ENCODE measurements at places on chromosomes 1 and 21.

DNA sequence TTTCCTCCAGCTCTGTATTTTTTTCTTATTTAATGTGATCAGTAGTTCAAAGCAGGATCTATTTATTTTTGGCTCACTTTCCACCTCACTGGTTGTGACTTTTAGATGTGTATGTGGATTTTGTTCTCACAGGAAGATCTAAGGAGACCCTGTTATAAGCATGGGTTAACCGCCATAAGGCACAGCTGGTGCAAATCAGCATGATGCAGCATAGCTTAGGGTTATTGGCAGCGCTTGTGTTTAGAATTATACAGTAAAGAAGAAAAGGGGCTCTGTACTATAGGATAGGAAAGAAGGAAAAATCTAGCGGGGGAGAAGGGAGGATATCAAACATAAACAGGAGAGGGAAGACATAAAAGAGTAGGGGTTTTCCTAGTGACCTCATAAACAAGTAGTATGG lies 26.9 kb upstream of the RGL1 start:
- DNase-seq: no peak

DNA sequence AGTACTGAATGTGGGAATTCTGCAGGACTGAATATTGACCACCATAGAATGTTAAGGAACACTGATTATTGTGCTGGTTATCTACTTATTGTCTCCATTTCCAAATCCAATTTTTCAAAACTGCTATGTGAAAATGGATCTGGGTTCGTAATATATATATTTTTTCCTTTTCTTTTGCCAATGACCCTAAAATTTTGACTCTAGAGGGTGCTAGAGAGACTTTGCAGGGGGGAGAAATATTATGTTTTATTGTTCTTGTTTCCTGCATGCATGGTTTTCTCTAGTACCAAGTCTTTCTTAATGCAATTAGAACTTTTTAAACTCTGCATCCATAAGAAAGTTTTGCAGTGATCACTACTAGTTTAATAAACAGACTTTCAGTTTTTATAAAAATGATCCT lies 1256.9 kb downstream of the BRINP3 start:
- DNase-seq: no peak

- DNase-seq: no peak
Observed at GRCh38 chr21:27570306-27570868, 603.5 kb upstream of the ADAMTS5 start.

DNA sequence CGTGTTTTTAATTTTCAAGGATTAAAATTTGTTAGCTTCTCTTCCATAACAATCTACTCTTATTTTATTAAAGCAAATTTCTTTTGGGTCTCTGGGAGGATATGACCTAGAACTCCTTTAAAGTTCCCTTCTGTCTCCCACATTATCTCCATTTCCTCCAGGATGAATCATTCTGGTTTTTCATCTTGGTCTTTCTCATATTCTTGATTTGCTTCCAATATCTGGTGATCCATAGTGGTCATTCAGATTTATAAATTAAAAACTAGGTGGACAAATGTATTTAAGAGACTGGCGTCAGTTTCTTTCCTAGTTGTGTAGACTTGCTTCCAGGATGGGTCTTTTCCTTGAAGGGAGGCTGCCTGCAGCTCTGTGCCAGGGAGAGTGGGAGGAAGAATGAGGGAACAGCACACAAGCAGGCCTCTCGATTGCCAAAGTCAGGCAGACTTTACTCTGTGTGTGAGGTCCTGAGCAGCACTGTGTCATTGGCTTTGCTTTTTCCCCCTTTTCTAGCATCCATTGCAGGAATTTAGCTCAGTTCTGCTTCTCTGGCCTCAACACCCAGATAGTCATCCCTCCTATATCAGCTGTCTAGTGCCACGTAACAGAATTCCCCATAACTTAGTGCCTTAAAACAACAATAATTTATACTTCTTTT lies 48.1 kb upstream of the FOXO6 start:
- DNase-seq: no peak

DNA sequence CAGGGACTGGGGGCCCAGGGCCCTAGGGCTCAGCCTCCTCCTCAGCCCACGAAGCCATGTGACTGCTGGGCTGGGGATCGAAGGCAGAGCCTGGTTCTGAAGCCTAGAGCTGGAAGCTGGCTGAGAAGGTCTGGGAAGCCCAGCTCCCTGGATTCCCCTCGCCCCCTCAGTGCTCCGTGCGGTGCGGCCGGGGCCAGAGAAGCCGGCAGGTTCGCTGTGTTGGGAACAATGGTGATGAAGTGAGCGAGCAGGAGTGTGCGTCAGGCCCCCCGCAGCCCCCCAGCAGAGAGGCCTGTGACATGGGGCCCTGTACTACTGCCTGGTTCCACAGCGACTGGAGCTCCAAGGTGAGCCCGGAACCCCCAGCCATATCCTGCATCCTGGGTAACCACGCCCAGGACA lies 9.1 kb downstream of the ADAMTSL4 start:
- DNase-seq: no peak

DNA sequence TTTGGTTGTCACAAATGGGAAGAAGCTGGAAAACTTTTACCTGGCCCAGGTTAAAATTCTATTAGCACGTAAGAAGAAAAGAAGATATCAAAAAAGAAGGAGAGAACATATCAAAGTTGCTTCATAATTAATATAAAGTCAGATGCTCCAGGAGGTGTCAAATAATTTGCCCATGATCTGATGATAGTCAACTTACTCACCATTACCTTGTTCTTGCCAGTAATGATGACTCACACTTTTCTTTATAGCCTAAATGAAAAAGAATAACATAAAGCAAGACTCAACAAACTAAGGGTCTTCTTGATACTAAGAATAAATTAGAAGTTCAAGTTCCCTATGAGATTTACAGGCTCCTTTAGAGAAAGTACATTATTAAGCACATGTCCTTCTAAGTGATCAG lies 580.4 kb downstream of the TTLL7 start:
- no peak for DNase-seq

DNA sequence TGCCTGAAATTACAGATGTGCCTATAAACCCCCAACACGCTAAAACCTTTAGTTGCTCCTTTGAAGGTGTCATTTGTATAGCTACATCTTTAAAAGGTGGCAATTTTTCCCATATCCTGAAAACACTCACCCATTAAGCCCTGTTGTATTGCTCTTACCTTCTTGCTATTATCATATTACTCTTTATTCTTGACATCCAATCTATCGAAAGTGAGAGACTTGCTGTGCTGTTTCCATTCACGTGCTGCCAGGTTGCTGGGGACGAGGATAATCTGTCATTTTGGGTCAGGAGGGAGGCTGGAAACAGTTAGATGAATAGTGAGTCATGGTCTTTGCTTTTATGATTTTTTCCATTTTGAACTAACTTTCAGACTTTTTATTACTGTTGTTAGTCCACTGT lies 213.0 kb upstream of the PRMT6 start:
- DNase-seq: no peak

DNA sequence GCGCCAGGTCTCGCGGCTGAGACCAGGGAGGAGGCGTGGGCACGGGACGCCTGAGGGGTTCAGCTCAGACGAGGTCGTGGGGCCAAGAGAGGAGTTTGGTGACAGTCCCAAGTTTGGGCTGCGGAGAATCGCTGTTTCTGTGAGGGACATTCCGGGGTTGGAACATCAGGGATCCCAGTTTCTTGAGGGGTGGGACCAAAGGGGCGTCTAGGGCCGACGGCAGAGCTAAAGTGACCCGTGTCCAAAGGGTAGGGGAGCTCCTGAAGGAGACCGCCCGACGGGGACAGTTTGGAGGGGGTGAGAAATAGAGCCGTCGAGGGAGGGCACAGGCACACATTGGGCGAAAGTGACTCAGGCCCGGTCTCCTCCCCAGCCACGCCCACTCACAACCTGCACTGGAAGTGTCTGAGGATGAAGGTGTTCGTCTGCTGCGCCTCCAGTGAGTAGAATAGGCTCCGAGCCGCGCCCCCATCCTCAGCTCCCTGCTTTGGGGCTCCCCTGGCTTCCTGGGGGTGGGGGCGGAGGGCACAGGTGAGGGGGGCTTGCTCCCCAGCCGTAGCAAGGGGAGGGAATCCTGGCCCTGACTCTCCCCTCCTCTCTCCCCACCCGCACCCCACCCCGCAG lies 7.0 kb downstream of the EFNA3 start:
- DNase-seq: no peak

- no peak for DNase-seq
Observed at GRCh38 chr1:248805876-248806275, 19.8 kb downstream of the SH3BP5L start.

DNA sequence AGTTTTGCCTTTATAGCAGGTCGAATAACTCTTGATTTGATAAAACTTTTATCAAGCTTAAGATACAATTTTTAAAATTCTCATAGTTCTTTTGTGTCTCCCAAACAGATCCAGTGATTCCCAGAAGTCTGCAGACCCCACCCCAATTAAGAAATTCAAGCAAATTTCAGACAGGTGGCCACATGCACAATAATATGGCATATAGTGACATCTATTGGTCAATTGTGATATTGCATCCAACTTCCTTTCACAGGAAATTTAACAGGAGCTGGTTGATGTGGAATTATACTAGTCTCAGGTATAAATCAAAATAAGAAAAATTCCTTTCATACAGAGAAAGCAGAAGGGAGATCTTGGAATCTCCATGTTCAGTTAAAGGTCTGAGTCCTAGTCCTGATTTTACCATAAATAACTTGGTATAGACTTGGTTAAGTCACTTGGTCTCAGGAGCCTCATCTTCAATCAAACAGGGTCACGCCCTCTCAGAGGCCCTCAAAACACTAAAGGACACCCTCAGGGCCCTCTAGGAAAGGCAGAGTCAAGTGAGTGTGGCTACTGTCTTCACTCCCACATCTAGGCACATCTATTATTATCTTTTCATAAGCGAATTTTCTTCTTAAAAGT lies 24.1 kb downstream of the PIGM start:
- peak; percentile 42 for DNase-seq

DNA sequence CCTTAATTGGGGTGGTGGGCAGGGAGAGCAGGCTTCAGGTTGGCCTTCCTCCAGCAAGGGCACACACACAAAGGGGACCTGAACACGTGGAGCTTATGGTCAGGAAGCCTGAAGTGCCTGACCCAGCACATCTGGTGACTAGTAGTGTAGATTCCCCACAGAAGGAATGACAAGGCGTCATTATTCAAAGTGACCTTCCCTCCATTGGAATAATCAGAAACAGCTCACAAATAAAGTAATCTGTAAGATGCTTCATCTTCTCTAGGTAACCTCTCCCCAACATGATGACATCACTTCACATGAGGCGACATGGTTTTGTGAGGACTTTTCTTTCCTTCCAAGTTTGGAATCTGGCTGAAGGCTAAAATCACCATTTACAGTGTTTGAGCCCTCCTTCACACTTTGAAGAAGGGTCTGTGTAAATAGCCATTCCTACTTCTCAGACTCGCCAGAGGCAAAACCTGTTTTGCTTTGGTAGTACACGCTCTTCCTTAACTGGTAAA lies 32.8 kb upstream of the ERG start:
- DNase-seq: no peak

DNA sequence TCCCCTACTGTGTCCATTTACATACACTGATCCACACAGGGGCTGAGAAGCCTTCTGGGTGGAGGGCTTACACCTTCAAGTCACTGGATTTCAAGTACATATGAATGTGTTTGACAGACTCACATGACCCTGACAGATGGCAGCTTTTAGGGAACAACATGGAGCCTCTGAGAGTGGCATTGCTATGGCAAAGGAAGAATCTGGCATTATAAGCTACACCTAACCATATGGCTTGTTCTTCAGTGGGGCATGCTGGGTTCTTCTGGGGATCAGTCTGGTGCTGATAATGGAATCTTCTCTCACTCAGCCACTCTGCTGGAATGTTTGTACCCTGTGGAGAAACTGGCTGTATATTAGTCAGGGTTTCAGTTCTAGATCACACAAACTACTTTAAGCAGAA lies 68.5 kb upstream of the PDE4B start:
- DNase-seq: no peak

DNA sequence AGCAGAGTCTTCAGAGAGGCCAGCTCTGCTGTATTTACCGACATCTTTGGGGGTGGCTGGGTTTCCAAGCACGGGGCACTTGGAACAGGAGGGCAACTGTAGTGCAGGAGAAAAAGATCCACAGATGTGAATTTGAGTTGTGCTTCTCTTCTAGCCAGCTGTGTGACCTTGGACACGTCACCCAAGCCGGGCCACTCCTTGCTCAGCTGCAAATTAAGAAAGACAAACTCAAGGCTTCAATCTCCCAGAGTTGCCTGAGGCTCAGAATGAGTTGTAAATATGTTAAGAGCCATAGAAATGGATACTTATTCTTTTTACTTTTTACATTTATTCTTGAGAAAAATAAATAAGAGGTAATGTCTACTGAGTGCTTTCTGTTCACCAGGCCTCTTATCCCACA lies 24.3 kb downstream of the GRIK3 start:
- no peak for DNase-seq

GRCh38 chr1:177227978-177228692 lies 57.4 kb downstream of the BRINP2 start:
- DNase-seq: peak; percentile 9

DNA sequence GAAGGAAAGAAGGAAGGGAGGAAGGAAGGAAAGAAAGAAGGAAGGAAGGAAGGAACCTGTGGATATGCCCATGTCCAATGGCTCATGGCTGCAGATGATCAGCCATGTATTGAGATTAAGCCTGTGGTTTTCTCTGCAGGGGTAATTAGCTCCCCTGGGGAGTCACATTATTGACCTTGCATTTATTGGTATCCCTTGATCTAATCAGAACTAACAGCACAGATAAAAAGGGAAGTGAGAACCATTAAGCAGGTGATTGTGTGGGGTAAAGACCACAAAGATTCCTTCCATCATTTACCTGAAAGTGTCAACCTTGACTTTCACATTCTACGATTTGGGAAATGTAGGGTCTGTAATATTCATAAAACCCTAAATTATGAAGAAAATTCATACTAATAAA lies 390.7 kb downstream of the BRINP2 start:
- no peak for DNase-seq

DNA sequence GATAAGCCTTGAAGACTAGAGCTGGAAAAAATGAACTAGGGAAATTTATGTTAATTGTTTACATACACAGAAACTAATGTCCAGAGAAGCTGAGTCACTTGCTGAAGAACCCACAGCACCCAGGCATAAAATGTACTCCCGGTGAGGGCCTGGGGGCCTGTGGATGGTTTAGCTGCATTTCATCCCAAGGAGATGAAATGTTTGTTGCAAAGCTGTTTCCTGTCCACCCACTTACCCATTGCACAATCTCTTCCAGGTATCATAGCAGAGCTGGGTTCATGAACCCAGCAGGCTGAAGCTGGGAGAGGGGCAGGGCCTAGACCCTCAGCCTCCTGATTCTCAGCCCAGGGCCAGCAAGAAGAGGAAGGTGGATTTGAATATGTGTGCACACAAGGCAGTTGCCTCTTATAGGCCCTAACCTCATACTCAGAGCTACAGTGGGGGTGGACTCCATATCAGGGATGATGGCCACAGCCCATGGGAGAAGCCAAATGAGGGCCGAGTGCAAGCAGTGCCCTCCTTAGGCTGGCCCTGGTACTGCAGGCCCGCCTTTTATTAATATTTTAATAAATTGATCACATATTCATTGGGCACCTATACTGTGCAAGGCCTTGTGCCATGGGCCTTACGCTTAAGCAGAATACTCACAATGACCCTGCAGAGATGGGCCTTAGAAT lies 110.8 kb downstream of the LACTBL1 start:
- peak; percentile 2 for DNase-seq

Data from NCI-H1105 treated with DMSO at 0.1 percent for 48 hours (cell line).